ENCODE measurements at places on chromosomes 1 and 21. TPM values are rescaled to one million over a fixed set of nuclear protein-coding genes. Genes with fewer than 3 reads are reported as not detected.
A peak's percentile ranks its signal among the peaks of the same experiment; 100 is the strongest.

The BCAR3 gene
- total RNA-seq = 48.5 TPM

DNA sequence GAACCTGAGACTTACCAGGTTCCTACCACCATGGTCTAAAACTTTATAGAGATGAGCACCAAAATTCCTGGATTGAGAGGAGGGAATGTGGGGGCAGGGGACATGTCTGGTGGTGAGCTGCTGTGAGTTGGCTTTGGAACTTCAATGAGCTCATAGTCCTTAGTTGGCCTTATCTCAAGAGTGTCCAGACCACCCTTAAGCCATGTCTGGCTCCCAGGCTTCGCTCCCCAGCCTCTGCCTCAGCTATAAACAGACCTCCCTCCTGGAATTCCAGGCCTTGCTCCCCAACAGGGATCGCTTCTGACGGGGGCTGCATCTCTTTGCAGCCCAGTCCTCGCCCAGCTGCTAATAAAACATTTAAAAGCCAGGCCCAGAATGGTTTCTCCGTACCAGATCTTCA is 19.5 kb downstream of the ATF3 start:
- peak; percentile 50 for DNase-seq

GRCh38 chr1:192958871-192959270 is 100.3 kb downstream of the UCHL5 start:
- DNase-seq = no peak

GRCh38 chr1:10759413-10760200 is 36.8 kb downstream of the CASZ1 start:
- DNase-seq = no peak

GRCh38 chr21:38037416-38037815 is 121.2 kb upstream of the KCNJ6 start:
- no peak for DNase-seq
